T-helper 2 cell (primary cell): ENCODE measurements at places on chromosomes 4 and X.

DNA sequence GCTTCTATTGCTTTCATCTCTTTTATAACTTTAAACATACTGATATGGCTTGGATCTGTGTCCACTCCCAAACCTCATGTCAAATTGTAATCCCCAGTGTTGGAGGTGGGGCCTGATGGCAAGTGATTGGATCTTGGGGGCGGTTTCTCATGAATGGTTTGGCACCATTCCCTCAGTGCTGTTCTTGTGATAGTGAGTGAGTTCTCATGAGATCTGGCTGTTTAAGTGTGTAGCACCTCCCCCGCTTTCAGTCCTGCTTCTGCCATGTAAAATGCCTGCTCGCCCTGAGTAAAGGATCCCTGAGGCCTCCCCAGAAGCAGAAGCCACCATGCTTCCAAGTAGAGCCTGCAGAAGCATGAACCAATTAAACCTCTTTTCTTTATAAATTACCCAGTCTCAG, 17.7 kb downstream of the MND1 start:
- no peak for DNase-seq

GRCh38 chrX:70422851-70423341, at the start of gene GDPD2:
TSS of gene GDPD2 (plus strand) at chrX:70423314. CDS start at chrX:70424985, 1,671 bp downstream.
- DNase-seq: no peak

GRCh38 chr4:148120216-148120615, 322.0 kb downstream of the NR3C2 start:
- DNase-seq: no peak

DNA sequence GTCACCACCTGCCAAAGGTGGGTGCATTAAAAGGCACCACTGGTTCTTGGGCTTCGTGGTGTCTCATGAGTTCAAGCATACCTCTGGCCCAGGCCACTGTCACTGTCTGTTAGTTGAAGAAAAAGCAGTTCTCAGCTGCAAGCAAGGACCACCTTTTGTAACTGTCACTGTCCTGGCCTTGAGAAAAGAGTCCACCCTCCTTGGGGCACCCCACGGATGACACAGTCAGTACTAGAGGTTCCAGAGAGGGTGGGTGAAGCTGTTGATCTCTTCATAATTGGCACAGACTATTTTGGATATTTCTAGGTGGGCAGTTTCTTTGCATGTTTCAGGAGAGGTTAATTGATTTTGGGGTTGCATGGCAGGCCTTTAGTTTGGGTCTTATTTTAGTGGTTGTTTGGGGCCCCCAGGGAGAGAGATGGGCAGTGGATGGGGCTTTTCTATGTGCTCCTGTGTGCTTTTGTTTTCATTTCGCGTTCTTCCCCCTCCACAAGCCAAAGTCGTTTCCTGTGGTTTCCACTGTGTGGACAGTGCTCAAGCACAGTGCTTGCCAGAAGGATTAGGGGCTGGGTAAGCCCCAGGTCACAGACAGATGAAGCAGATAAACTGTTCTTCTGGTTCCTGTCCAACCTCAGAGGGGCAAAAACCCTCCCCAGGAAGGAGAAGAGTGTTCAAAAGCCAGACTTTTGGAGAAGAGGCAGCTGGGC, 156.2 kb upstream of the PPP1R2C start:
- no peak for DNase-seq

DNA sequence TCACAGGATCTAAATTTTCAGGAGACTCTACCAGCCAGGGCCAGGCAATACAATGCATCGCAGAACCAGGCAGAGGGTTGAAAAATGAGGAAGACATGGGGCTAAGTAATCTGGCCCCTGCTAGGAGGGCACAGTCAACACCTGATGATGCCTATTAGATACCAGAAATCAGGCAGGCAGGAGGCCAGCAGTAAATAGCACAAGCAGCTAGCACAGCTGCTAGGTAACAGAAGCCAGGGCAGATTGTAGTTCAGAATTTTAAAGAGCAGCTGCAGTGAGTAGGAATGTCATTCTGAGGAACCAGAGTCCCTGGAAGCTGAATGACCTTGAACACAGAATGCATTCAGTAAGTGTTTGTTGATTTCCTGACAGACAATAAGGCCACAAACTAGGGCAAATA, 38.8 kb upstream of the TRPC5OS start:
- DNase-seq: no peak

GRCh38 chr4:175215657-175216056, 297.5 kb downstream of the ADAM29 start:
- no peak for DNase-seq

- peak; percentile 59 for DNase-seq
Observed at GRCh38 chr4:75939890-75940691, 722 bp downstream of the NAAA start.
